Activated CD4-positive, CD25-positive, alpha-beta regulatory T cell treated with anti-CD3 and anti-CD28 coated beads, Interleukin-2, amount 50 U/mL, for 16 hours (primary cell): ENCODE measurements at places on chromosomes 2 and 18.

GRCh38 chr2:158598862-158599517 is 142.2 kb downstream of the PKP4 start:
- no peak for DNase-seq

DNA sequence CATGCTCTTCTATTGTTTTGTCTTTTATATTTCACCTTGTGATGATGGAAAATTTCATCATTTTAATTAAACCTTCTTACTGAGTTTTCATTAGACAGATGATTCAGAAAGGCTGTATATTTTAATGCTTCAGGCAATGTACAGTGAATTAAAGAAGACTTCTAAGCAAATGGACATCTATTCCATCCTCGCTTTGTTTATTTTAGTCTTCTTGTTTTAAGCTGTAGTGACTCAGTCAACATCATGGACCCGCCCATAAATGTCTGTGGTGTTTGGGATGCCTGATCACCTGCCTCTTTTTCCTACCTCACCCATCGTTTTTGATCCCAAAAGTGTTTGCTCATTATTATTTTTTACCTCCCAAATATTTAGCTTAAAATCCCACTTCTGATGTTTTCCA is 43.1 kb downstream of the KYNU start:
- no peak for DNase-seq

GRCh38 chr2:37005118-37005868 is 39.0 kb upstream of the STRN start:
- no peak for DNase-seq

GRCh38 chr2:238098901-238099713 is 1.0 kb upstream of the ESPNL start:
- no peak for DNase-seq

DNA sequence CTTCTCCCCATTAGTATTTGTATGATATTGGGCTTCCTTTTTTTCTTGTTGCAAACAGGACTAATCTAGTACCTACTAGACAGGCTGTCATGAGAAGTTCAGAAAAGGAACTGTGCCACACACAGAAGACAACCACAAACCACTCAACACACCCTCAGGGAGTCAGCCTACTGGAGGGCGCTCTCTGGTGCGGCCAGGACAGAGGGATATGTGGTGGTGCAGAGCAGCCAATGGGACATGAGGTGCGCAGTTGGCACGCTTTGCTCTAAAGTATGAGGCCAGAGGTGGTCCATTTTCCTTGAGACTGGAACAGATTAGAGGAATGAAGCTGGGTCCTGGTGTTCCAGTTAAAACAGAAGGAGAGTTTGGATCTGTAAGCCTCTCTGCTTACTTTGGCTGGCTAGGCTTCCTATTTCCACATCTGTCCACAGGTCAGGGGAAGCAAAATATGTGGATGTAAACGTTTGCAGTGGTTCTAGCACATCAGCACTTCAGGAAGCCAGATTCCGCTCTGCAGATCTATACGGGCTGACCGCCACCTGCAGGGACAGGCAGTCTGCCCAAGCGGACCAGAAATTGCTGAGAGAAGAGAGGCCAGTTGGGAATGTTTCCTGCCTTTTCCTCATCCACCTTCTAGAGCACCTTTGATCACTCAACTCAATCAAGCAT is 114.1 kb downstream of the GFPT1 start:
- DNase-seq, result no peak

DNA sequence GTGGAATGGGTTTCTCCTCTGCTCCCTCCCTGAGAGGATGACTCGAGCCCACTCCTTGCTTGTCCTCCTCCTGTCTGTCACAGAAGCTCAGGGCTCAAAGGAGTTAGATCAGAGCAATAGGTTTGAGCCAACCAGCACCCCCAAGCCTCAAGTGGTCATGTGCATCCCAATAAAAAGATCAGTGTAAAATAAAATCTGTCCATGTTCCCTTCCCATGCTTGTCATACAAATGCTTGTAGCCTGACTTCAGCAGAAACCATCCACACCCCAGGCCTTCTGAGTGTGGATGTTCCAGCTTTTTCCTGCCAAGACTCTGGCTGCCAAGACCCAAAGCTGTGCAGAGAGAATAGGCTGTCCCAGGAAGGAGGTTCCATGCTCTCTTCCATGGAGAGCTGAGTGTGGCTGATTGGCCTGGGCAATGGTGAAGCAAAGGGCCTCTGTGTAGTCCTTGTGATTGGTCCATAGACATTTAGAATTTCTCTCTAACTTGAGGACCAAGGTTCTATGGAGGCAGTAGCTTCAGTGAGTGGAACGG is 67.4 kb downstream of the GYPC start:
- no peak for DNase-seq

DNA sequence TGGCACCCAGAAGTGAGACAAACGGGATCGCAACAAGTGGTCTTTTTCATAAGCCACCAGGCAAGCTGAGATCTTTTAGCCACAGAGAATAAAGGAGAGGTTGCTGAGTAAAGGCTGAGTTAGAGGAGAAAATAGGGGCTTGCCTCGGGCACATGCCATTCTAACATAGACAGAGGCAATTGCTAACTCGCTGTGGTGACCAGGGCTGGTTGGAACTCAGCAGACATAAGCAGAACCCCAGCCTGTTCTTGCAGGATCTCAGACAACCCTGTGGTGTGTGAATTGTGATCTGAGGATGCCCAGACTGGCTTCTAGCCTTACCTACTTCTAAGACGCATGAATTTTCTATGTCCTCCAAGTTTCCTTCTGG is 300.2 kb downstream of the CDCA7 start:
- no peak for DNase-seq
